Pulmonary artery endothelial cell (primary cell): ENCODE measurements at places on chromosomes 7 and 10.
A peak's percentile ranks its signal among the peaks of the same experiment; 100 is the strongest.

DNA sequence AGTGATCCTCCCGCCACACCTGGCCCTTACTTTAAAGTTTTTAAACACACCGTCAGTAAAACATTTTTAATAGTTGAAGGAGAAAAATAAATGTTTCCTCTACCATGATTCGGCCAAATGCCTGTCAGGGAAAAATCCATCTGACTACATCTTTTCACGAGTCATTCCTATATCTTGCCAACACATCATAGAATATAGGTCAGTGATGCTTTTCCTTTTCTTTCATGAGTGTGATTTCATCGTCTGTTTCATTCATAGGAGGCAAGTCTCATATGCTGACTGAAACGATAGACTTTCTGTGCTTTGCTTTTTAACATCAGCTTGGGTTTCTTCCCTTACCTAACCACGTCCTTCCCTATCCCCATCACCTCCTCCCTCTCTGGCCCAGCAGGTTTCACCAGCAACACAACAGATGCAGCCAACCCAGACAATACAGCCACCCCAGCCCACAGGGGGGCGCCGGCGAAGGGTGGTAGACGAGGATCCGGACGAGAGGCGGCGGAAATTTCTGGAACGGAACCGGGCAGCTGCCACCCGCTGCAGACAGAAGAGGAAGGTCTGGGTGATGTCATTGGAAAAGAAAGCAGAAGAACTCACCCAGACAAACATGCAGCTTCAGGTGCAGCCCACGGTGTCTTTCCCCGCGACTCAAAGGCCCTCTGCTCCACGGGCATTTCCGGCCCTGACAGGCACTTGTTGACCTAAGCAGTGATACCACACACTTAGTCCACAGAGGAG is 149.2 kb downstream of the TRIL start:
- no peak for DNase-seq

GRCh38 chr7:105806592-105807447 is 69.6 kb downstream of the ATXN7L1 start:
- DNase-seq, result peak; percentile 30

- no peak for DNase-seq
Observed at GRCh38 chr7:151857412-151857811, 19.5 kb downstream of the PRKAG2 start.

DNA sequence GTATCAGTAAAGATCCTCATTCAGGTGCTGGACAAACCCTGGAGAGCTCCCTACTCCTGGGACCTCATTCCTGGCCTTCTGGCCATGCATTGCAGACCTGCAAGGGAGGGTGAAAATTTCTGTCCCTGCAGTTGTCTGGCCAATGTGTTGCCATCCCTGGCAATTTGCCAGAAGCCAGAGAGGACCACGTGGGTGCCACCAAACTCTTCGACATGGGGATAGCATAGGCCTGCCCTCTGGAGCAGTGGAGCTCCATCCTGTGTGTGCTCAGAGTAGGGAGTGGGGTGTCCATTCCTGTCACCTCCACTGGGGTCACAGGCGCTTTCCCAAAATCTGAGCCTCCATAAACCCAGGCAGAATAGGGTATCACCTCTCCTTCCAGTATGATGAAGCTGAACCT is 31.2 kb downstream of the DMBT1 start:
- no peak for DNase-seq

GRCh38 chr7:2105917-2106316 is 126.8 kb downstream of the MAD1L1 start:
- no peak for DNase-seq

- DNase-seq, result no peak
Observed at GRCh38 chr7:135731-136645, 56.4 kb upstream of the FAM20C start.

DNA sequence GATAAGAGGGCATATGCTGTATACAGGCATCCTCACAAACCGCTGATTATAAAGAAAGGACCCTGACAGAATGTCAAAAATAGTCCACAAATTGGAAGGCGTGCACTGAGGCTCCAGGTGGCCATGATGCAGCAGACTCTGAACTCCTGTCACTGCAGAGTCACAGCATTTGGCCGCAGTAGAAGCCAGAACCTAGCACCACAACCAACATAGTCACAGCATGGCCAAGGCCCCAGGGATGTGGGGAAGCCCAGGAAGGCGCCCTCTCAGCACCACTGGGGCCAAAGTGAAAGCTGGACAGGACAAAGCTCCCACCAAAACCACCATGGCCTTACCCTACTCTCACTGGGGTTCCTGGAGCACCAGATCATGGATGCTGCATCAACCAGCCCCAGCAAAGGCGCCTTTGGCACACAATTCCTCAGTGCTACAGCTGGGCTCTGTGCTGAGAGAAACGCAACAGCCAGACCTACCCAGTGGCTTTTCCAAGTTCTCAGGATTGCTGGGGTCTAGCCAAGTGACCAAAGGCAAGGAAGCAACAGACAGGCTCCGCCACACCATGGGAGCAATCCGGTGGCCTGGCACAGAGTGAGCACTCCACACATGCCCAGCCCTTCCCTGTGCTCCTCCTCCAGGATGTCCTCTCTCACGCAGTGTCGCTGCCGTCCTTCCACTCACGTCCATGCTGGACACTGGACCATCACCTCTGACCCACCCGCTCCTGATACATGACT is 60.2 kb downstream of the STK17A start:
- no peak for DNase-seq

DNA sequence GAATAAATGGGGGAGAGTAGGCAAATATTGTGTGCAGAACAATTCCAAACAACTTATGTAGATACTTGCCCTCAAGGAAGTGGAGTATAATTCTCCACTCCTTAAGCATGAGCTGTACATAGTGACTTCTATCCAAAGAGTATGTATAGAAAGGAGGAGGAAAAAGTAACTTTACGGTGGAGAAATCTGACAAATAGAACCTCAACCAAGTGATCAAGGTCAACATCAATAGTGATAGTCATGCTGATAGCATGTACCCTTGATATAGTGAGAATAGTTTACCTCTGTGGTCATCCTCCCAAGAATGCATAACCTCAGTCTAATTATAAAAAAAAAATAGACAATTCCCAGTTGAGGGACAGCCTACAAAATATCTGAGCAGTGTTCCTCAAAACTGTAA is 89.1 kb upstream of the NANOS1 start:
- no peak for DNase-seq

DNA sequence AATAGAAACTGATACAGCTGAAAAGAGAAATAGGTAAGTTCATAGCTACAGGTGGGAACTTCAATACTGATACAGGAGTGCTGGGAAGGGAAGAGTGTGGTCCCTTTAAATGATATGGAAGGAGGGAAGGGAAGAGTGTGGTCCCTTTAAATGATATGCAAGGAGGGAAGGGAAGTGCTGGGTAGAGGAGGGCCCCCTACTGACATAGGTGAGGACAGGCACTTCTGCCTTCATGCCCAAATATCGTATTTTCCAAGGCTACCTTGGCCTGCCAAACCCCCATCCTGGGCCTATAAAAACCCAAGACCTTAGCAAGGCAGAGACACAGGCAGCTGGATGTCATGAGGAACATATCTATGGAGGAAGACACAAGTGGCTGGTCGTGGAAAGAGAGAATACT is 92.3 kb downstream of the MAGI2 start:
- no peak for DNase-seq

- no peak for DNase-seq
Observed at GRCh38 chr7:66537876-66538275, 90.8 kb upstream of the KCTD7 start.

DNA sequence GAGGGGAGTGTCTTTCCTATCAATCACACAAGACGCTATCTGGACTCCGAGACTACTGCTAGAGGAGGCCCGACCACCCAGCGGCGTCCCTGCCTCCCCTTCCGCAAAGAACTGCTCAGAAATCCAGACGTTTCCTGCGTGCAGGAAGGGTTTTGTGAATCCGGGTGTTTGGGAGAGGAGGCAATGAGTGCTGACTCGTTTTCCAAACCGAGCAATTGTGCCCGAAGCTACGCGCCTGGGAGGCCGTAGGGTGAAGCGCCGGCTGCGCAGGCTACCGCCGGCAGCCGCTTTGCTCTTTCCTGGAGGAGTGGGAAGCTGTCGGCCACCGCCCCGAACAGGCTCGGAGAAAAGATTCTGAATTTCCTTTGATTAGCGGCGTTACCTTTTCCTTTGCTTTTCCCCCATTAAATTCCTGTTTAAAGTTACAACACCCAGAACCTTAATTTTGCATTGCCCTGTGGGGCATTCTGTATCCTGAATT is 5.3 kb downstream of the VAX1 start:
- no peak for DNase-seq

DNA sequence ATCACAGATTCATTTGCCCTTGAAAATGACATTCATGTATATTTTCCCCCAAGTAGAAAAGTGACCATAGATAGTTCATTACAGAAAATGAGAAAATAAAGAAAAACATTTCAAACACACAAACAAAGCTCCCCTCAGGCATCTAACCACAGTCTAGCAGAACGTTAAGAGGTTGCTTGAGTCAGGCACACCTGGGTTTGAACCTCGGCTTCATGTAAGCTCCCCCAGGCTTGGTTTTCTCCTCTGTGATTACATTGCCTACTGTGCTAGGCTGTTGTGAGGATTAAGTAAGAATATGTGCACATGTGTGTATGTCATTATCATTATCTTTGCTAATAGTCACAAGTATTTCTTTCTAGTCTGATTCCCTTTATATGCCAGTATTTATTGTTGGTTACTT is 9.1 kb downstream of the DNTT start:
- no peak for DNase-seq

DNA sequence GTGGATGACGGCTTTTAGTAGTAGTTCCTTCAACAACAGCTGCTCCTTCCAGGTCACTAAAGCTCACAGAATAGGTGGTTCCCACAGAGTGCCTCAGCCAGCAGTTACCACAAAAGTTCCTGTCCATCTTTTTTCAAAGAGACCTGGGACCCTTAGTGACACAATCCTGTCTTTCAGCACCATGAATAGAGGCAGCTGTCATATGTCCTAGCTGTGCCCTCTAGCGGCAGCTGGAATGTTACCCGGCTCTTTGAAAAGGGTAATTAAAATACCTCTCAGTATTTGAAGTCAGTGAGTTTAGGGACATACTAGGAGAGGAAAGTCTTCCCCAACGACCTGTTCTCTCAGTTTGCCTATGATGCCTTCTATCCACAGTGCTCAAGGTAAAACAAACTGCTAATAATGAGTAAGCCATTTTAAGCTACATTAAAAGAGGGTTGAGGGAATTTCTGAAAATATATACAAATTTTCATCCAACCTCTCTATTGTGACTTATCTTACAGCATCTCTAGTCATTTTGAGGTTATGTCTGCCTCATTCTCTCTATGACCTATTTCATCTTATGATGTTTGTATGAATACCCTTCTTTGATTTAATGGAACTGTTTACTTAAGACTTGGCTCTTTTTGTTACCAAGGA is 290.8 kb downstream of the NXPH1 start:
- no peak for DNase-seq

DNA sequence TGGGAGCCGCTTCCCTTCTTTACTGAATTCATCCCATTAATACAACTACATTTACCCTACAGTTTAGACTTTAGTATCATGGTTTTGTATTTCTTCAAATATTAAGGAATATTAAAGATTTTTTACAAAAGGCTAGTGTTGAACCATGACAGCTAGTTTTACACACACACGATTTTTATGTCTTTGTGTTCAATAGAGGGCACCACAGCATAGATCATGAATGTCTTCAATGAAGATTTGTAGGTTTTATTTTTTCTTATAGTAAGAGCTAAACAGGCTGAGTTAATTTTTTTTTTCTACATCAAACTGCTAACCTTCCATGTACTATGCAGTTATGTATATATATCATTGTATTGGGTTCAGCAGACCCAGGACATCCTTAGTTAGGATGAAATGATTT is 76.9 kb downstream of the SNX10 start:
- no peak for DNase-seq

DNA sequence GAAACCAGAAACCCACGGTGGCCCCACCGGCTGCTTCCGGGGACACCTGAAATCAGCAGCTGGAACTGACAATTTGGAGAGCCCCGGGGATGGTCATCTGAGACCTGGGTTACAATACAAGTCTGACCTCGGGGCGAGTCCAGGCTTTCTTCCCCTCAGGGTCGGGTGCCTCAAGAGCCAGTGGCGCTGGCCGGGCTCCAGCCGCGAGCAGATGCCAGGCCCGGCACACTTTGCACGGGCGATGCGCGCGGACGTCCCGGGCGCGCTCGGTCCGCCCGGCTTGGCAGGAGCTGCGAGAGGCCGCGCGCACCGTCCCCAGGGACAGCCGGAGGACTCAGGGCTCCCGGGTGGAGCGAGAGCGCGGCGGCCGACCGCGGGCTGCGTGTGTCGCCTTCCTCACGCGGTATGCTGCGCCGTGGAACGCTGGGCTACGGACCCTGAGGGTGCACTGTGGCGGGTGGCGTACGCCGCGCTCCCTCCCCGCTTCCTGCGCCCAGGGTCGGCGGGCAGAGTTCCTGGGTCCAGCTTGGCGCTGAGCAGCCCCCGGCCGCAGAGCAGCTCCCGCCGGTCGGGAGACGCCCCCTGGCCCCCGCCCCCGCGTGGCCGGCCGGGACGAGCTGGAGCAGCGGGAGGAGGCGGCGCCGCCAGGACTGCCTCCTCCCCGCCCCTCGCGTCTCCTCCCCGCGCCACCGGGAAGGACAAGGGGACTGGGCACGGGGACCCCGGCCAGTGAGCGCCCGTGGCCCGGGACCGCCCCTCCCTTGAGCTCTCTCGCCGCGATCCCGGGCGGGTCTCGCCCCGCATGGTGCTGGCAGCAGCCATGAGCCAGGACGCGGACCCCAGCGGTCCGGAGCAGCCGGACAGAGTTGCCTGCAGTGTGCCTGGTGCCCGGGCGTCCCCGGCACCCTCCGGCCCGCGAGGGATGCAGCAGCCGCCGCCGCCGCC is at the start of gene RBM20:
TSS of gene RBM20 (plus strand) at position 684 of the 945 bp plus-strand sequence. CDS start at position 803, 119 bp downstream.
- DNase-seq, result no peak

GRCh38 chr10:123156078-123156477 is 1.9 kb downstream of the BUB3 start:
- DNase-seq, result no peak
